ENCODE measurements at places on chromosomes 6 and 20.

GRCh38 chr6:36479256-36479655 lies 36.5 kb downstream of the KCTD20 start:
- no peak for DNase-seq

- no peak for DNase-seq
Observed at GRCh38 chr6:158468666-158469065, 91.2 kb upstream of the TMEM181 start.

DNA sequence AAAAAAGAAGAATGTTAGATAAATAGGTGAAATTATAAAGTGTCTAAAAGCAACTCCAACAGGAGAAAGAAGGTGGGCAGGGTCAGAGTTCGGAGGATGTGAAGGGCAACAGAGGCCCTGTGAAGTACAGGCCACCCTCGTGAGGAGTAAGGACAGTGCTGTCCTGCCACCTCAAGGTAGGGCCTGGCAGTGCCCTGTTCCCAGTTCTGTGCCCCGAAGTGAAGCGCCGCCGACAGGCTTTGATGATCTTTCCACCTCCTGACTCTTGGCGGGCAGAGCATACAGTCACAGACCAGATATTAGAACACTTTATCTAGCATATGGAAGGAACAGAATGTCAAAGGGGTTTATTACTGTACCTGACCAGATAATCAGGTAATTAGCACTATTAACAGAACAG lies 75.8 kb downstream of the GJA10 start:
- no peak for DNase-seq

- no peak for DNase-seq
Observed at GRCh38 chr20:13778827-13779226, 5.9 kb downstream of the ESF1 start.

- no peak for DNase-seq
Observed at GRCh38 chr6:67541586-67541985, 1093.5 kb upstream of the ADGRB3 start.

DNA sequence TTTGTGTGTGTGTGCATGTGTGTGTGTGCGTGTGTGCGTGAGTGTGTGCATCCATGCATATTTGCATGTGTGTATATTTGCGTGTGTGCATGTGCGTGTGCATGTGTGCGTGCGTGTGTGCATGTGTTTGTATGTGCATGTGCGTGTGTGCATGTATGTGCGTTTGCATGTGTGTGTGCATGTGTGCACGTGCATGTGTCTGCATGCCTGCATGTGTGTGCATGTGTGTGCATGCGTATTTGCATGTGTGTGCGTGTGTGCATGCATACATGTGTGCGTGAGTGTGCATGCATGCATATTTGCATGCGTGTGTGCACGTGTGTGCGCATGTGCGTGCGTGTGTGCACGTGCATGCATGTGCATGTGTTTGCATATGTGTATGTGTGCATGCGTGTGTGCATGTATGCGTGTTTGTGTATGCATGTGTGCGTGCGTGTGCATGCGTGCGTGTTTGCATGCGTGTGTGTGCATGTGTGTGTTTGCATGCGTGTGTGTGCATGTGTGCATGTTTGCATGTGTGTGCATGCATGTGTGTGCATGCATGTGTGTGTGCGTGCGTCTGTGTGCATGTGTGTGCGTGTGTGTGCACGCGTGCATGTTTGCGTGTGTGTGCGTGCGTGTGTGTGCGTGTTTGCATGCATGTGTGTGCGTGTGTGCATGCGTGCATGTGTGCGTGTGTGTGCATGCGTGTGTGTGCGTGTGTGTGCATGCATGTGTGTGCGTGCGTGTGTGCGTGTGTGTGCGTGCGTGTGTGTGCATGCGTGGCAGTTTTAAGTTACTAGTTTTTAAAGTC lies 57.7 kb upstream of the SMOC2 start:
- no peak for DNase-seq

GRCh38 chr6:52900536-52900935 lies 9.0 kb downstream of the GSTA3 start:
- DNase-seq = no peak

DNA sequence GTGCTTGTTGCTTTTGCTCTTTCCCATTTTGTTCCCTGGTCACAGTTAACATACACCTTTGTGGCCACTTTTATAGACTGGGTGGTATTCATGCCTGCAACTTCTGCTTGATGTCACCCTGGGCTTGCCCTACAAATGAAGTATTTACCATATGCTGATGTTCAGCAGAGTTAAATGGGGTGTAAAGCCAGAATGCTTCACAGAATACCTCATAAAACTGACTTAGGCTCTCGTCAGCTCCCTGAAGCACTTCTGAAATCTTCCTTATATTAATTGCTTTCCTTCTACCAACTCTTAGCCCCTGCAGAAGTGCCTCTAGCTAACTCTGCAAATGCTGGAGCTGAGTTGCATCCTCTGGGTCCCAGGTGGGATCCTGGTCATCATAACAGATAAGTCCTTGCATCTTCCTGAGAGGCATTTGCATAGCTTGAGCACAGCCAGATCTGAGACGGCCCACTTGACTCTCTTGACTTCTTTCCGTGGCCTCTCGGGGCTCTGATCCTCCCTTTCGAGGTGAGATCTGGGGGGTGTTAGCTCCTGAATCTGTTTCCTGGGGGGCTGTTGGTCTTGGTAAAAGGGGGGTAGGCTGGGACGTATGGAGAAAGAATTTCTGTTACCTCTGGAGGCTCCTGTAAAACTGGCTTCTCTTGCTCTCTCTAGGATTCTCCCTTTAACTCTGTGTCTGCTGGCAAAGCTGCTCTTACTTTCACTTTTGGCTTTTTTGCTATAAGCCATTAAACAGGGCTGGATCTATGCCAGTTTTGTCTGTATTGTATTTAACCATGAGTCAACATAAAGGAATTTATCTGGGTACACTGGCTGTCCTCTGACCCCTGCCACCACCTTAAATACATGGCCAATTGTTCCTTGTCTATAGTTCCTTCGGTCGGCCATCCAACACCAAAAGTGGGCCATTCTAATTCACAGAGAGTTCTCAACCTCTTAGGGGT lies 223.0 kb upstream of the SYNCRIP start:
- no peak for DNase-seq

GRCh38 chr6:133730881-133731280 lies 158.0 kb upstream of the TCF21 start:
- no peak for DNase-seq

DNA sequence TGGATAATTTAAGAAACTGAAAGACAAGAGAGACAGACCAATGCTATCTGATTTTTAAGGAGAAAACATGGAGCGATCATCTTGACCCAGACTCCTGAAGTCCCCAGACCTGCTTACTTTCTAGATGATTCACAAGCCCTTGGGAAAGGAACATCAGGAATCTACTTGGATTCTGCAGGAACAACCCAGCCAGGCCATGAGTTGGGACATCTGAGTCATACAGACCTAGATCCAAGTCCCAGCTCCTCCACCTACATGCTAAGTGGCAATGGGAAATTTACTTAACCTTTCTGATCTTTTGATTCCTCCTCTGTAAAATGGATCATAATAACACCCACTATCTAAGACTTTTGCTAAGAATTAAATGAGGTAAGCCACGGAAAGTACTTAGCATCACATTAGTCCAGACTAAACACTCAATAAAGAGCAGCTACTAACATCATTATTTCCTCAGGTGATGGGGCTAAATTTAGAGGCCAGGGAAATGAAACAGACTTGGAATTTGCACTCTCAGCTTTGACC lies 61.0 kb upstream of the MAFB start:
- no peak for DNase-seq

GRCh38 chr6:7938562-7939183 lies 28.1 kb upstream of the TXNDC5 start:
- DNase-seq = no peak

GRCh38 chr20:9025643-9026042 lies 43.2 kb upstream of the PLCB4 start:
- DNase-seq = no peak

- peak; percentile 76 for DNase-seq
Observed at GRCh38 chr6:2764610-2765165, 505 bp upstream of the WRNIP1 start.

DNA sequence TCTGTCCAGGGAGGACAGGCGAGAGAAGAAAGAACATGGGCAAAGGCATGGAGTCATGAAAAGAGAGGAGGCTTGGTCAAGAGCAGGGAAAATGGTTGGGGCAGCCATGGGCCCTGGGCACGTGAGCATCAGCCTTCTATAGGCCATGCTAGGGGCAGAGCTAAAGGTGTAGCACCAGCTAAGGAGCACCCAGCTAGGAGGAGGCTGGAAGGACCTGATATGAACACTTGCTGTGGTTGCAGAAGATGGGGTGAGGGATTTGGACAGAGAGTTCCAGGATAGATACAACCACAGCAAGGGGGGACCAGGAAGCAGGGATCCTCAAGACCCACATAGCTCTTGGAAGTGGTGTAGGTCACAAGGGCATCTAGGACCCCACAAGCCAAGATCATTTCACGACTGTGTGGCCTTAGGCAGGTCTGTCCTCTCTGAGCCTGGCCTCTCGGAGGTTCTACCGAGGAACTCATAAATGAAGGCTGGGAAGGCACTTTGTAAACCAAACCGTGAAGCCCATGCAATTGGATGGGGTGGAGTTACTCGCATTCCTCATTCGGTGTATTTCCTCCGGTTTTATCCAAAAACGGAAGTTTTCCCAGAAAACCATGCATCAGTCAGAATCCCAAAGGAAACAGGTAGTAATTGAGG lies 74.0 kb upstream of the TOP1 start:
- no peak for DNase-seq

GRCh38 chr6:70424291-70424690 lies 11.0 kb downstream of the FAM135A start:
- no peak for DNase-seq

DNA sequence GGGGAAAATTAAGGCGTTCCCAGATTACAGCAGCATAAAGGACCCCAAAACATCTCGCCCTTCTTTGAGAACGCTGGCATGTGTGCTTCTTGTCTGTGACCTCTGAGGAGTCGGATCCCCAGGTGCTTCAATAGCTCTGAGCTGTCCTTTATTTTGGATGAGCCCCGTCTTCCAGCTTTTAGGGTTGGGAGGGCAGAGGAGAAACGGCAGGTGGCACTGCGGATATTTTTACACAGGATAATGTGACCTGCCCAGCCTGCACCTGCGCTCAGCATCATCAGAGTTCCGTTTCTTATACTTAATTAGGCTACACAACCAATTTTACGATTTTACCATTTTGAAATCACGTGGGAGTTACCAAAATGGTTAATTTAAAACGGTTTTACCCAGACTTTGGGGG lies 147.7 kb upstream of the RPS6KA2 start:
- DNase-seq = no peak

GRCh38 chr6:167140589-167141474 lies 16.9 kb downstream of the GPR31 start:
- no peak for DNase-seq

GRCh38 chr20:37823296-37823980 lies 79.5 kb upstream of the VSTM2L start:
- no peak for DNase-seq

DNA sequence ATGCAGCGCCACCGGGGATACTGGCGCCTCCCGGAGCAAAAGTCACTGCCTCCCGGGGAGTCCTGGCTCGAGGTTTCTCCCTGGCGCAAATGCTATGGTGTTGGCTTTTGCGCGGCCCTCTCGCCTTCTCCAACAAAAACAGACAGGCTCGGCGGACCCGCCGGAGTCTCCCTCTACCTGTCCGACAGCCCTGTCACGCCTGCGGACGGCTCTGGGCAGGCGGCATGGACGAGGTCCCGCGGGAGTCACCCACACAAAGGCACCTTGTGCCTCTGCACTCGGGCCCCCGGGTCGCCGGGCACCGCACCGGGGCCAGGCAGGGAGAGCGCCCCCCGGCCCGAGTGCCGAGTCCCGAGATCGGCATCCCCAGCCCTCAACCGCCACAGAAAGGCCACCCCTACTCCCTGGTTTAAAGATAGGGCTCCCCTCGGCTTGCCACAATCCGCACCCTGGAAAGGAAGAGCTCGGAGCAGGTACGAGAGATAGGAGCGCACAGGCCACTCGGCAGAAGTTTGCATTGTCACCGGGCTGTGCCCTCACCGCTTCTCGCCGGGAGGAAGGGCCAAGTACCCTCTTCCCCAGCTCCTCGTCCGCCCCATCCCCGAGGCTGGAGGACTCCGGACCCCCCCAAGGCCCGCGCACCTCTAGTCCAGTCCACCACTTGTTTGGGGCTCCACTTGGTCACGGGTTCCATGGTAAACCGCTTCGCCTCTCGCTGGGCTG lies 903 bp downstream of the CNKSR3 start:
- peak; percentile 39 for DNase-seq

GRCh38 chr6:158066136-158066781 lies 84.6 kb downstream of the SYNJ2 start:
- DNase-seq = no peak

All from hepatic stellate cell (primary cell).